ENCODE measurements at places on chromosomes 6 and 20.

GRCh38 chr6:98775205-98775604, 59.2 kb upstream of the POU3F2 start:
- DNase-seq, result no peak

DNA sequence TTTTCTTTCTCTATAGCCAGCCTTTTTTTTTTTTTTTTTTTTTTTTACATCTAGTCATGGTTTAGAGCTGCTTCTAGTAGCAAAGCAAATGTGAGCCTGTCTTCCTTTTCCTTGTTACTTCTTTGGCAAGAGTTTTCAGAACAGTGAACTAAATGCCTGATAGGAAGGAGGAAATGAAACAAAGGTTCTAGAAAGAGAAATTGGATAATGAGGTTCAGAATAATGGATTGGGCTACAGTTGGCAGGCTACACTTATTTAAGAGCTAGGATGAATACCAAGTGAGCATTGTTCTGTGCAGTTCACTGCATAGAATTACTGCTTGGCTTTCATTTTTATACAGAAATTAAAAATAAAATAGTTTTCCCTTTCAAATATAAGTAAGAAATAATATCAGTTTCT, 78.6 kb downstream of the HIVEP1 start:
- no peak for DNase-seq

DNA sequence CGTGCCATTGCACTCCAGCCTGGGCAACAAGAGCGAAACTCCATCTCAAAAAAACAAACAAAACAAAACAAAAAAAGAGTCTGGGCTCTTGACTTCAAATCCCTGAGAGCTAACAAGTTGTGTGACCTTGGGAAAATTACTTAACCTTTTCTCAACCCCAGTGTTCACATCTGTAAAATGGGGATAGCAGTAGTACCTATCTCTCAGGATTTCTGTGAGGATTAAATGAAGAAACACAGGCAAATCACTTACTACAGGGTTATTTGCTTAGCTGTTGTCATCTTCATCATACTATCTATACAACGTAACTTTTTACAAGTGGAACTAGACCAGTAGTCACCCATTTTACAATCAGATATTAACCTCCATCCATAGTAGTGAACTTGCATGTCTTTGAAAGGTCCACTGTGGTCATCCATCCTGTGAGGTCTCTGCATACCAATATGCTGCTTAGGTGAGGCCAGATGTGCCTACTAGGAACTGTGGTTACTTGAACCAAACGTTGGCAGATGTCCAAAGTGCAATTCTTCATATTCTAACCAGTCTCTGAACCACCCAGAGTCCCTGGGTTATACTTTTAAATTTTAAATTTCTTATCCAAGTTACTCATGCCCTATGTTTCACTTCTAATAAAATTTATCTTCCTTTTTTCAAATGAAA, 128.9 kb upstream of the BEND3 start:
- peak; percentile 5 for DNase-seq

- DNase-seq, result no peak
Measured at GRCh38 chr6:47358440-47359225, 48.9 kb upstream of the TNFRSF21 start.

DNA sequence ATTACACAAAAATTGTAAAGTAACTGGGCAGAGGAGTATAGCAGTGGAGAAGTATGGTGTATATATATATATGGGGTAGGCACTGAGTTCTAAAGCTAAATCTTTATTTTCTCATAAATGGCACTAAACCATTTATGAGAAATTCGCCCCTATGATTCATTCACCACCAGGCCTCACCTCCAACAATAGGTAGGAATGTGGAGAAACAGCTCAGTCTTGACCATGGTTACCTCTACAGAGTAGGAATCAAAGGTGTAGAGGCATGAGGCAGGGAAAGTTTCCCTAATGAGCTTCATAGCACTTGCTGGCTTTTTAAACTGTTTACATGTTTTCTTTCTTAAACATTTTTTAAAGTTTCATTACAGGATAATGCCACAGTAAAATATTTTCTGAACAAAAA, 36.9 kb upstream of the SUMO4 start:
- no peak for DNase-seq

- DNase-seq, result no peak
Measured at GRCh38 chr20:8021541-8022269, 2.1 kb upstream of the TMX4 start.

DNA sequence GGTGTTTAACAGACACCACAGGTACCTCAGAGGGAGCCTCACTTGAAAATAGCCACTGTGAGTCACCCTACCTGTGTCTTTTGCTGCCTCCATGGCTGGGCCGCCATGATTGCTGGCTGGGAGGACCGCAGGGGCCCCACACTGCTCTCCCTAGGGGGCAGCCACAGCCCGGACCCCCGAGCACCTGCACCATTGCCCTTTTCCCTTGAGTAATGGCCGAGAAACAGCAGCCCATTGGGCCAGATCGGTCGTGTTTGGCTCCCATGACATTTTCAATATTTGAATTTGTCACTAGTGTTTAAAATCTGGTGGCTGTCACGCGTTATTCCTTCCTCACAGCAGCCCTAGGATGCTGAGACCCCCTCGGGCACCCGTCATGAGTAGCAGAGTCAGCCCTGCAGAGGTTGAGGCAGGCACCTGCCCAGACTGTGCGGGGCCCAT, 6.7 kb downstream of the ZBP1 start:
- DNase-seq, result no peak

DNA sequence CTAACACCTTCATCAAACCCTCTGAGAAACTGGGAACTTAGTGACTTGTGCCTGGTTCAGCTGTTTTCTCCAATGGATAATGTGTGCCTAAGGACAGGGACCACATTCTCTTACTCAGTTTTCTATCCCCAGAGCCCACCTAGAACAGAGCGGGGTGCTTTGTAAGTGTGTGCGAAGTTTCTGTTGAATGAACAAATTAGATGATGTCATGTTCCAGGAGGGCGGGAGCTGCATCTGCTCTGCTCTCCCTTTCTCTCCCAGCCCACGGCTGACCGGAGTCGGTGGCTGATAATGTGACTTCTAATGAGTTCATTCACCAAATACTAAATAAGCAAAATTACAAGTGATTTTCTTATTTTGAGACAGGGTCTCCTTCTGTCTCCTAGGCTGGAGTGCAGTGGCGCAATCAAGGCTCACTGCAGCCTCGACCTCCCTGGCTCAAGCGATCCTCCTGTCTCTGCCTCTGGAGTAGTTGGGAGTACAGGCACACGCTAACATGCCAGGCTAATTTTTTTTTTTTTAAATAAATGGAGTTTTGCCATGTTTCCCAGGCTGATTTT, 60.7 kb upstream of the FNDC1 start:
- no peak for DNase-seq

GRCh38 chr20:49490689-49491088, 8.2 kb upstream of the KCNB1 start:
- no peak for DNase-seq

- DNase-seq, result no peak
Measured at GRCh38 chr20:32201296-32201976, 6.1 kb downstream of the PLAGL2 start.

- no peak for DNase-seq
Measured at GRCh38 chr6:21331235-21331634, 262.3 kb upstream of the SOX4 start.

DNA sequence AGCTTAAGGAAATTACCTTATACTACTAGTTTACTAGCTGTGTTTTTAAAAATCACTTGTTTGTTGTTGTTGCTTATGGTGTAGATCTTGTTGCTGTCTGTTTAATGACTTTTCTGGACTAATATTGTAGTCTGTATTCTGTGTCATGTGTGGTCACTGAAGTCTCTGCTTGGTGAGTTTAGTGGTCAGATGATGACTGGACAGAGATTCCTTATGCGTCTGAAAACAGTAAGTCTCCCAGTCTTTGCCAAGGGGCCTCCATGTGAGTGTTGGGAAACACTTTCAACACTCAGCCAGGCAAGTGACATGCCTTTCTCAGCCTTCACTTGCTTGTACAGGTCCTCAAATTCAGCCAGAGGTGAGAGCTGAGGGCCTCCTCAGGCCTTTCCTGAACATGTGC, 256.9 kb upstream of the RNF24 start:
- DNase-seq, result no peak

- no peak for DNase-seq
Measured at GRCh38 chr6:148829415-148830101, 82.7 kb downstream of the UST start.

DNA sequence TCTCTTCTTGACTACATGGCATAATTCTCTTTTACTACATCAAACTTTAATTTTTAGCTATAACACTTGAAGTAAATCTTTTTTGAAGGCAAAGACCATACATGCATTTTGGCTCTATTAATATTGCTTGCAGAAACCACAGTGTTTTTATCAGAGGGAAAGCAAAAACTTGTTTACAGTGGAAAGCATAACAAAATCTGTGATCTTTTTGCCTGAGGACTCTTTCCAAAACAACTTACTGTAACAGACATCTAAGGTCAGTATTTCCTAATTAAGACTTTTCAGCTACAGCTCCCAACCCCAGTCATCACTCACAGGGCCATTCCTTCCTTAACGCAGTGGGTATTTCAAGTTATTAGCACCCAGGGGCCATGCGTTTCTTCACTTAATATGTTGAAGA, 274.7 kb downstream of the CDKAL1 start:
- no peak for DNase-seq

GRCh38 chr6:29071831-29072723, 15.0 kb downstream of the OR2B3 start:
- DNase-seq, result no peak

DNA sequence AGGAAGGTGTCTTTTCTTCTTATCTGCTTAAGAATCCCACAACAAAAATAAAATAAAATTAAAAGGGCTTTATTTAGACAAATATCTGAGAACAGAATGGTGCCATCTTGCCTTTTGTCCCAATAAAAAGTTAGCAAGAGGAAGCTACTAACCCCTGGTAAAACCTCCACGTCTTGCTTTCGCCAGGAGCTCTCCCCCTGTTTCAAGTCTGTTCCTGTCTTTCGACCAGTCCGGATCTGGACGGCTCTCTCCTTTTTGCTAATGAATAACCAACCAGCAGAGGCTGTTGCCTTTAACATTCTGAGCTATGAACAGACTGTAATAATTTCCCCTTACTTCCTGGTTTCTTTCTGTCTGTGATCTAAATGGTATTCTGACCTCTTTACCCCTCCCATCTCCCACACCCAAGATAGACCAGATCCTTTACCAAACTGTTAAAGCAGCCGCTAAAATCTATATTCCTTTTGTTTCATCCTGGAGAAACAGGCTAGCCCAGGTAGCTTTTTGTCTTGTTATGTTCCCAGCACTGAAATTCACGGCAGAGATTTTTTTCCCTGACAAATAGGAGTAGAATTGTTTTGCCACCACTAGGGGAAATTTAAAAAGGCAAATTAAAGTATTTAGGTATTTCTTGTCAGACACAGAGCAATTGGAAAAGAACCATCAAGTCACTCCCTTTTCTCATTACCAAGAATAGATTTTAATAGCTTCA, at the start of gene FRK:
Gene FRK, minus strand, starts transcription at position 320 of the 712 bp plus-strand sequence. CDS start 580 bp downstream, outside the sequence.
- no peak for DNase-seq

GRCh38 chr6:81969814-81970213, 217.3 kb upstream of the TENT5A start:
- DNase-seq, result no peak

DNA sequence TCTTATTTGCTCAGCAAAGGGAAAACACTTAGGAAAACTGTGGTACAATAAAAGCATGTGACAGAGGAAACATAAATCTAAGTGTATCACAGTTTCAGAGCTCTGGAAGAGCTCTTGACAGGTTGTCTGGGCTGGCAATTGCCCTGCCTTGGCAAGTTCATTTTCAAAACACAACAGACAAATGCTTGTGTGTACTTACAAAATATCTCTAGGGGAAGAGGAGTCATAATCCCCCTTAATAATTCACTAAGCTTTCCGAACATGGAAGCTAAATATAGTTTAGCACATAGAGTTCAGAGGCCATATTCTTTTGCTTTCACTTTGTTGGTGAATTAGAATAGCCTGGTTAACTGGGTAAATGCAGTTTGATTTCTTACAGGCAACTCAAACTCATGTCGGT, 211.6 kb upstream of the THEMIS start:
- DNase-seq, result no peak

GRCh38 chr20:23477223-23477622, 13.7 kb upstream of the CST8 start:
- no peak for DNase-seq

DNA sequence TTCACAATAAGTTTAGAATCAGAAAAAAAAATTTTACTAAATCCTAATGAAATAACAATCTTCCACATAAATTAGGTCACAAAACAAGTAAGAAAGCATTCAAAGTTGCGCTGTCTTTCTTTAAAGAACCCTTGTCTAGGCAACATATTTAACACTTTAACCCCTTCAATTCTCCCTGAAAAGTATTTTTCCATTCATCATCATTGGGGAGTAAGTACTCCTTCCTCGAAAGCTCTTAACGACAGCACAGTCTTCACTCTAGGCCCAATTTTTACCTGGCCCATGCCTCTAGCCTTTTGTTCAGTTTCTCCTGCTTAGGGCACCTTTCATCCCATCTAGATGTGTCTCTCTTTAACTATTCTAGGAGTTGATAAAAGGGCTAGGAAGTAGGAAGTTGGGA, 2.6 kb downstream of the TSPYL1 start:
- DNase-seq, result no peak

GRCh38 chr6:149457316-149457884, 27.4 kb downstream of the ZC3H12D start:
- DNase-seq, result no peak

- no peak for DNase-seq
Measured at GRCh38 chr6:154598399-154598798, 87.9 kb upstream of the CNKSR3 start.

DNA sequence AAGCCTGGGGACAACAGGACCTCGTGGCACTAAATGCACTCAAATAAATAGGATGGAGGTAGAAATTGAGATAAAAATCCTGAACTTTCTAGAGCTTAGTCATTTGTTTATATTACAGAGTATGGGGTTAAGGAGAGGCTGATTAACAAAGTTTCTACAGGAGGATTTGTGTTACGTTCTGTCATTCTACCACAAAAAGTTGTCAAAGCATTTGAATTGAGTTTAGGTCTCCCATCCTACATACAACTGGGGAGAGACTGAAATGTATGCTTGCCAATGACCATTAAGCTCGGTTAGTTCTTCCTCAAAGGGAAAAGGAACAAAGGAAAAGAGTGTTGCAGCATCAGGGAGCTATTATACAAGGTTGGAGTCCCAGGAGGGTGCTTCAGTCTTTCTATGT, 597.9 kb downstream of the COL12A1 start:
- no peak for DNase-seq

- DNase-seq, result no peak
Measured at GRCh38 chr20:15756002-15756753, 817.1 kb downstream of the KIF16B start.

- DNase-seq, result no peak
Measured at GRCh38 chr20:34627458-34627857, 49.4 kb downstream of the PIGU start.

GRCh38 chr6:84033523-84034451, at the start of gene MRAP2:
TSS of gene MRAP2 (plus strand) at chr6:84033772. CDS start at chr6:84055319, 21,547 bp downstream.
- no peak for DNase-seq
